Endothelial cell of umbilical vein (primary cell): ENCODE measurements at places on chromosomes 7 and 10.

DNA sequence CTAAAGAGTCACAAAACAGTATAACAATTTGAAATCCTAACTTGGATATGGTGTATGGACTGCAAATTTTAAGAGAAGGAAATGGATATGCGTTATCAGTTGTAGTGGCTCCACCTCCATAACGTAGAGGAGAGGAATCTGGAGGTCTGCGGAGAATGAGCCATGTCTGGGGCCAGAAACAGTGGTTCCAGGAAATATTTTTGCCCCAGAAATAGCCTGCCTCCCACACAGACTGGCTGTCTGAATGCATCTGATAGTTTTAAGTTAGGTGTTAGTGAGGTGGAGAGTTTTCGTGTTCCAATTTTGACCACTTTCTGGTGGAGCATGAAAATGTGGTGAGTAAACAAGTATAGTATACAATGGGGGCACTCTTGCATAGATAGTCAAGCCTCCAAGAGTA, 1.6 kb downstream of the PHTF2 start:
- DNase-seq = peak; percentile 37

DNA sequence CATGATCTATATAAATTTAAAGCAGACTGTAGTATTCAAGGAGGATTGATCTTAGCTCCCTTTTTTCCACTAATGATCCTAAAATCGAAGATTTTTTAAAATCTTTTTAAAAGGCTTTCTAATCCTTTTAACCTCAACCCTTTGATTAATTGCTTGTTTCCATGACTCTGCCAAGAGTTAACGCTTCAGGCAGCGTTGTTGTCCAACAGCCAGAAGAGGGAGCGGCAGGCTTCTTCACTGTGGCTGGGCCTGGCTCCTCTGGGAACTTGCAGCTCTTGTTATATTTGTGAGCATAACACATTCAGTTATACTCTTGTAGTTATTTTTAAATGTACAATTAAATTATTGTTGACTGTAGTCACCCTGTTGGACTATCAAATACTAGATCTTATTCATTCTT, 26.3 kb downstream of the CRCP start:
- peak; percentile 64 for DNase-seq

DNA sequence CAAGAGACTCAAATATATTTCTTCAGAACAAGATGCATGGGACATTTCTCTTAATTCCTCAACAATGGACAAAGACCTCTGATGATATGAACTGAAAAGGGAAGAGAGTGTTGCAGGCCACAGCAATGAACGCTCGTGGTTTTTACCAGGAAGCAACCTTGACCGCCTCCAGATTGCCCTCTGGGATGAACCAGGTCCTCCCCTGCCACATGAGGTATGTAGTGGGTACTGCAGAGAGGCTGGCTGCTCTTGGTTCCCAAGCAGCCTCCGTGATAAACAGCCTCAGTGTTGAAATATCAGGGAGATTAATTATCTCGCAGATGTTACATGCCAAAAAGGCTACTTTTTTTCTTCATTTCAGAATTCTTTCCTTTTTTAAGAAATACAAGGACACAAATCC, 338.8 kb downstream of the ELMO1 start:
- DNase-seq = peak; percentile 9

- no peak for DNase-seq
Observed at GRCh38 chr7:158035343-158035742, 552.3 kb downstream of the PTPRN2 start.

GRCh38 chr7:157544226-157544625, 207.4 kb downstream of the DNAJB6 start:
- no peak for DNase-seq

GRCh38 chr10:17838080-17838648, 29.0 kb downstream of the MRC1 start:
- no peak for DNase-seq

DNA sequence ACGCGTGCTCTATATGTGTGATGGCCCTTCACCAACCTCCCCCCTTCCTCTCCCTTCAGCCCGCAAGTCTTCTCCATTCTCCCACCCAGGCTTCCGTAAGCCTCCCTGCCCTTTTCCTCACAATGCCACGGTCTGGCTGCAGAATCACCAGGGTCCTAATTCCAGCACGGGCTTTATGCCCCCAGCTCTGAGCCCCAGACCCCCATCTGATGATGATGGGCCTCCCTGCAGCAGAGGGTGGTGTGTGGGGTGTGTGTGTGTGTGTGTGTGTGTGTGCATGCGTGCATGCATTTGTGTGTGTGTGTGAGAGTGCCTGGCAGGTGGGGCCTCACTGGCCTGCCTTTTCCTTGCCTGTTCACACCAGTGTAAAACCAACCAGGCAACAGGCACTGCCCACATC, 109.9 kb downstream of the OAT start:
- no peak for DNase-seq

DNA sequence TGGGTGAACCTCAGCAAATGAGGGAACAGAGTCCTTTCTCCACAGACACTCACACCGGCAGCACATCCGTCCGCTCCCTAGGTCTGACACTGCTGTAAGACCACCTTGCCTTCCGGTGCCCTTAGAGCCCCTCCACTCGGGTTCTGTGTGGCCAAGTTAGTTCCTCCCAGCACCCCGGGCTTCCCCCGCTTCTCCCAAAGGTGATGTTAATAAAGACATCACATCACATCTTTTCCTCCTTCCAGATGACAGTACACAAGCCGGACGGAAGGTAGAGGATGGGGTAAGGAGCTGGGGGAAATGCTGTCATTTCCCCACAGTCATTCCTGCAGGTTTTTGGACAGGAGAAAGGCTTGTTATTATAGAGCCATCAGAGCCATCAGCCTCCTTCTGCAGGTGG, 42.3 kb downstream of the OAT start:
- DNase-seq = no peak

DNA sequence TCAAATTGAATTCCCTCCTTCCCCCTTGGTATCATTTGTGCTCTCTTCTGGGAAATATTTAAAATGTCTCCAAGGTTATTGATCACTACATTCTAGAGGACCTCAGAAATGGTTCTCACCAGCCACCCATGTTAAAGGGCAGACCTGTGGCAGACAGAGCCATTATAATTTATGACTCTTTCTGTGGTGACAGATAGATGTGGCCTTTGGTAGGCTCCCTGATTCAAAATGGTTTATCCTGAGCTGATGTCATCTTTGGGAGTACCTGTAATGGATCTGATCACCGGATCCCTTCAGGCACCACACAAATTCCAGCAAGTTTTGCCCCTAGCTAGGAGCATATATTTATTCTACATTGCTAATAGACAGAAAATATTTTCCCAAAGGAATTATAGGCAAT, 267.5 kb downstream of the SDK1 start:
- no peak for DNase-seq

GRCh38 chr10:17682236-17682946, 38.4 kb downstream of the STAM start:
- DNase-seq = peak; percentile 37

GRCh38 chr7:11570205-11570604, 261.8 kb downstream of the THSD7A start:
- no peak for DNase-seq

DNA sequence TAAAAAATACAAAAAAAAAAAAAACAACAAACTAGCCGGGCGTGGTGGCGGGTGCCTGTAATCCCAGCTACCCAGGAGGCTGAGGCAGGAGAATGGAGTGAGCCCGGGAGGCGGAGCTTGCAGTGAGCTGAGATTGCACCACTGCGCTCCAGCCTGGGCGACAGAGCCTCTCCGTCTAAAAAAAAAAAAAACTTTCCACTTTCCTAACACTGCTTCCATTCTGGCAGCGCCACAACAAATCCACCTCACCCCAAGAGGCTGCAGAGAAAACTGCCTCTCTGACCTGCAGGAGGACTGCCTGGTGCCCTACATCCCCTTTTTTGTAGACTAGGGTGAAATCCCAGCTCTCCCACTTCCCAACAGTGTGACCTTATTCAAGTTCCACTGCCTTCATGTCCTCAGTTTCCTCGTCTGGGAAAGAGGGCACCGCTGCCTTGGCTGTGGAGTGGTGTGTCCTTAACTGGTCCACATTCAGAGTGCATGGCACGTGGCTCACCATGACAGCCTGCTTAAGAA, 2.6 kb upstream of the MBL2 start:
- no peak for DNase-seq

- peak; percentile 96 for DNase-seq
Observed at GRCh38 chr10:126049759-126050700, 153.7 kb downstream of the FANK1 start.

- DNase-seq = no peak
Observed at GRCh38 chr7:99393355-99394187, 14.8 kb downstream of the PDAP1 start.

GRCh38 chr10:133242611-133243356, 5.1 kb downstream of the VENTX start:
- DNase-seq = no peak

DNA sequence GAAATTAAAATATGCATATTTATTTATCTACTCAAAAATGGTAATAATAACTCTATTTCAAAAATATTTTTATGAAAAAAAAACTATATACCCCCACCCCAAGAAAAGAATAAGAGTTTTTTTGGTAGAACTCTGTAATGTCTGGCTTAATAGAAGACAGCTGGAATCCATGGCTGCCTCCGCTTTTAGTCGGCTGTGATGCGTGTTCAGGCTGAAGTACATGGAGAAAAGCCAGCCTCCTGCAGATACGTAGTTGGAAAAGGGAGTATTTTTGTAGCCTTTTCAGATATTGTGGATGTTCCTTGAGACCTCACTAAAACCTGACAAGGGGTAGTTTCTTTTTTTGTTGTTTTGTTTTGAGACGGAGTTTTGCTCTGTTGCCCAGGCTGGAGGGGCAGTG, 10.0 kb downstream of the FOXK1 start:
- no peak for DNase-seq

GRCh38 chr10:102863660-102864059, 5.6 kb upstream of the AS3MT start:
- no peak for DNase-seq

DNA sequence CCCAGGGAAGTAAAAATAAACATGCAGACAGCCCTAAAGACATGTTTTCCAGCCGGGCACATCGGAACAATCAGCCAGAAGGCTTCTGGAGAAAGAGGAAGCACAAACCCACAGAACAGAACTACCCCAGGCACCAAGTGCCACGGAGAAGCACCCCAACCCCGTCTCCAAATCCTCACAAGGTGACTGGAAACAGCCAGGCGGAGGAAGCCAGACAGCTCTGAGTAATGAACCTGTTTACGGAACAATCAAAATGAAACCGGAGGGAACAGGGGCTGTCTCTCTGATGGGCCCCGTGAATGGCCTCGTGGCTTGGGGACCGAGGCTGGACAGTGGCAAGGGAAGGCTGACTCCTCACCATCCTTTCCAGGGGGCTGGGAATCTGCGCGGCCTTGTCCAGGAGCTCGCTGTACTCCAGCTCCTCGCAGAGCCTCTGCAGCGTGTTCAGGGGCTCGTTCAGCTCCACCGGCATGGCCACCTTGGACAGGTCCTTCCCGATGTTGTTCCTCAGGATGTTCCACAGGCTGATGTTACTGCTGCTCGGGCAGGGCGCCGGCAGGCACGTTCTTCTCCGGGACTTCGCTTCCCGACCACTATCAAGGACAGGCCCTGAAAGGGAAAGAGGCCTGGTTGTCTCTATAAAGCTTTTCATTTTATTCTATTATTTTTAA, 77.0 kb upstream of the GSDME start:
- no peak for DNase-seq

DNA sequence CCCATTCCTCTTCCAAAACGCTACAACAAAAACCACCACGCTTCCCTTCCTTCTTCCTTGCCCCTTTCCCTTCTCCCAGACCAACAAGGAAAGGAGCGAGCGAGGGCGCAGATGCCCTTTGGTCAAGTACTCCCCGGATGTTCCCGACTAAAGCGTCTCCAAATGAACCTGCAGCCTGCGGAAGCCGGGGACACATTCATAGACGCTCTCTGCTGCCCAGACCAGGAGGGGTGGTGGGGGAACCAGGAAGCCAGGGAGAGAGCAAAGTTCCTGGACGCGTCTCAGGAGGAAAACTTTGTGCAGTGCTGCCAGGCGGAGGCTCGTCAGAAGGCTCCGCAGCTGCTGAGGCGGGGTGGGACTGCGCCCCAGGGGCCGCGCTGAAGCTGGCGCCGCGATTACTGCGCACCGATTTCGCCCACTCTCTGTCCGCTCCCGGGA, 754 bp downstream of the SEMA3D start:
- DNase-seq = peak; percentile 60

DNA sequence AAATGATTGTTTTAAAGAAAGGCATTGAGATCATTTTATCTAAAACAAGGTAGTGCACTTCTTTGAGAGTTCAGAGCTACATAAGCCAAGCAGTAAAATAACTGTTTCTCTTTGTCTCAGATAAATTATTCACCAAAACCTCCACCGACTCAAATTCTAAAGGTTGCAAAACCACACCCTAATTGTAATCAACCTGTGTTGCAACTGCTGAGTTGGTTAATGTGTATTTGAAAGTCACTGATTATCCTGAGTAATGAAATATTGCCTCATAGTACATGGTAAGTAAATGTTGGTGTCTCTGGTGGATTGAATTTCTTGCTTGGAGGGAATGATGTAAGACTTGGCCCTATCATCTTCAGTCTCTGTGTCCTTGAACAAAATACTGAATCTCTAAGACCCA, 35.9 kb upstream of the CYP2C9 start:
- DNase-seq = no peak

DNA sequence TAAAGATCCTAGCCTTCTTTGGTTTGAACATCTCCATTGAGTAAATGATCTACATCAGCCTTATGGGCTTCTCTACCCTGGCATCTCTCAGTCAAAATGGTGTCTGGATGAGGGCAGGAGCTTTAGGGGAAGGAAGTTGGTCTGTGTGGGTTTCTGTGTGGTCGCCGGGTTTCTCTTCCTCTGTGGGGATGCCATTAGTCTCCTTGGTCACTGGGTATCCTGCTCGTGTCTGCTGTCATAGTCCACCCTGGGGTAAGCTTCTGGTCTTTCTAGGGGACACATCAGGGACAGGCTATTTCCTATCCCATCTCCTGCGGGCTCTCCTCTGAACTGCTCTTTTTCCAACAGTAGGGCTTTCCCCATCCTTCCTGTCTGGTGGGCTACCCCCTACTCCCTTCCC, 150.3 kb upstream of the NPY start:
- DNase-seq = no peak

DNA sequence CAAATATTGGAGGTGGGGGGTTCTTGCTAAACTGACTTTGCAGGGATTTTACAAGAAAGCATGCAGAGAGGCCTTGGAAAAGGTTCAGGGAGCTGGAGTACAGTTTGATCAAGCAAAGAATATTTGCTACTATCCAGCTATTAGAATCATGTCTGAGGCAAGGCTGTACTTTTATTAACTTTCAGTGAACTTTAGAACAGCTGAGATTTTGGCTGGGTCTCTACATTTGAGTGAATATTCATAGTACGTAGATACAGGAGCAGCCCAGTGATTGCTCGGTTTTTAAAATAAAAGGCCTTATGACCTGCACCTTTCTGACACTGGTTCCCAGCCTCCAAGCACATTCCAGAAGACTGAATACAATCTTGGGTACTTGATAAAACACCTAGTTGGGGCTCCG, 496.8 kb upstream of the AKR1E2 start:
- DNase-seq = no peak

GRCh38 chr7:27141137-27141922, 2.2 kb downstream of the HOXA5 start:
- DNase-seq = no peak
